T-cell (primary cell): ENCODE measurements at places on chromosomes 12 and 14.

DNA sequence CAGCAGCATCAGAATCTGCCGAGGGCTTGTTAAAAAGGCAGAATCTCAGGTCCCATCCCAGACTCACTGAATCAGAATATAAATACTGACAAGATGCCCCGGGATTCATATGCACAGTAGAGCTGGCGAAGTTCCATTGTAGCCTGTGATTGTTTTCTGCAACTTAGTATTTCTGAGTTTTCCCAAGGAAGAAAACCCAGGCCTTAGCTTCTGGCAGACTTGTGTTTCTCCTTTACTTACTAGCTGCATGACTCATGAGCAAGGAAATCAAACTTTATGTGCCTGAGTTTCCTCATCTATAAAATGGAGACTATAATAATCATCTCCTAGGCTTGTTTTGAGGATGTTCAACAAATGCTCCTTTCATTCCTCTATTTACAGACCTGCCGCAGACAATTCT lies 278.5 kb upstream of the PLEKHG7 start:
- no peak for DNase-seq

DNA sequence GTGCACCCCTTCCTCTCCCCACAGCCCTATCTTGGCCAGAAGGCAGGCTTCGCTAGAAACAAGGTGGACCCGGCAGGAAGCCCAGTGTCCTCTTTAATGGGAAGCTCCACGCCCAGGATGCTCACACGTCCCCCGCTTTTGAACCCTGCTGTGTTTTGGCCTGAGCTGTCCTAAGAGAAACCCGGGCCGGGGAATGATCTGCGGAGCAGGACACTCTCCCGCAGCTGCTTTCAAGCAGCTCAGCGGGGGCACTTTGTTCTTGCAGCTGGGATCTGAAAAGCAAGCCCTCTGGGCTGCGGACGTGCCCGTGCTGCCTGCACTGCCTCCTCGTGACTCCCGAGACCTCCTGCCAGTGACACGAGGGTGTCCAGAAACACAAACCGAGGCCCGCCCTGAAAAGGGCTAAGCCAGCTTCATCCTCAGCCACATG lies 30.0 kb downstream of the SCARB1 start:
- DNase-seq = no peak

DNA sequence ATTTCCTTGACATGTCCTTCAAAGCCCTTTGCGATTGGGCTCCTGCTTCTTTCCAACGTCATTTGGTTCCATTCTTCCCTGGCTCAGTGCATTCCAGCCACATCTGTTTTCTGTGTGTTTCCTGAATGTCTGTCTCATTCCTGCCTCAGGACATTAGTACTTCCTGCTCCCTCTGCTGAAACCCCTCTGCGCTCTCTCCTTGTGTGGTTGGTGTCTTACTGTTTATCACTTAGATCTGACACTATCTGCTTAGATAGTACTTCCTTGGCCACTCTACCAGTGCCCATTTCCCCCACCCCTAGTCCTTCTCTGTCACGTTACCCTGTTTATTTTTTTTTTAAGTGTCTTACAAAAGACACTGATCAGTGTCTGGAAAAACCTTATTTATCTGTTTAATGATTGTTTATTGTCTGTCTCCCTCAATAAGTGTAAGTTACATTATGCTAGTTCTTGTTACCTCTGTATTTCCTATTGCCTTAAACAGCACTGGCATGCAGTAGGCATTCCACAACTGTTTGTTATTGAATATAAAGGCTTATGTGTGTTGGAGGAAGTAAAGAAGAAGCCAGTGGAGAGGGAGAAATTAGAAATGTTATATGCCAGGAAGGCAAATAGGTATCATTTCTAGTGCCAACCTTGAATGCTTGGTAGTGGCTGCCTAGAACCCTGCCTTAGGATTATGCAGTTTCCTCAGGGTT lies 21.5 kb downstream of the DYRK2 start:
- no peak for DNase-seq

- DNase-seq = no peak
Measured at GRCh38 chr12:51118706-51119105, 35.3 kb upstream of the CSRNP2 start.

DNA sequence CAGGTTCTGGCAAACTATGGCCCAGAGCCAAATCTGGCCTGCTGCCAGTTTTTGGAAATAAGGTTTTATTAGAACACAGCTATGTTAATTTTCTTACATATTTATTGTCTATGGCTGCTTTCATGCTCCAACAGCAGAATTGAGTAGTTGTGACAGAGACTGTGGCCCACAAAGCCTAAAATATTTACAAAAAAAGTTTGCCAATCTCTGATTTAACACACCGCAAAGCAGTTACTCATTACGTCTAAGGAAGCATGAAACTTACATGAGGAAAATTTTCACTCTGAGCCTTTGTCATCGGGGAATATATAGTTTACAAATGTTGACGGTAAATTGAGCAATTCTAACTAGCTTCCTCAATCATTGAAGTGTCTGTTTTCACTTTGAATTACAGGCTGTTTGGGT lies 96.5 kb downstream of the UNC79 start:
- DNase-seq = no peak

DNA sequence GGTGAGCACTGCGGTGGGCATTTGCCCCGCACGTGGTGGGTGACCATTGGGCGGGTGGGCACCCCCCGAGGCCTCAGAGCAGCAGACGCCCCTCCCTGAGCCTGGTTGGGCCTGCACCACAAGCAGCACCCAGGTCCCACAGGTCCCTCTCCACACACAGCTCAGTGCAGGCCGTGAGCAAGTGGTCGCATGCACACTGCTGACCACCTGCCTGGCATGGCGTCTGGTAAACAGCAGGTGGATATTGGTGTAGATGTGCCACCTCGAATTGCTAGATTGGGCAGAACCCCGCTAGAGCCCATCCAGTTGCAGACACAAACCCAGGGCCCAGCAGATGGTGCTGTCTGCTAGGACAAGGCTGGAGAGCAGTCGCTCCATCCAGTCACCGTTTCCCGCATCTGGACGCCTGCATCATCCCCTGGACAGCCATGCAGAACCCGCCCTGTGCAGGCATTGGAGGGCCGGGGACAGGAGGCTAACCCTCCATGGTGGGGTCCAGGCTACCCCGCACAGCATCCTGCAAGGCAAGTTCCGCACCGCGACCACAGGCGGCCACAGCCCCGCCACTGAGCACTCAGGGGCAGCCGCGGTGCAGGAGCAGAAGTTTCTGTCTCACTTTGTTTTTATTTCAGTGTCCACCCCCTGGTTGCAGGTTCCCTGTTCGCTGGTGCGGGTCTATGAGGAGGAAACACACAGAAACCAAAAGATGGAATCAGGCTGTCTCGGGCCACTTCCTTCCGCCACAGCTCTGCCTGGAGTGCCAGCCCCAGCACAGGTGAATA lies 45.6 kb upstream of the RIMBP2 start:
- DNase-seq = peak; percentile 18

- DNase-seq = no peak
Measured at GRCh38 chr12:54459355-54459754, 14.0 kb downstream of the GTSF1 start.
